ENCODE measurements at places on chromosomes 4 and X. TPM values are rescaled to one million over a fixed set of nuclear protein-coding genes. Genes with fewer than 3 reads are reported as not detected.

DNA sequence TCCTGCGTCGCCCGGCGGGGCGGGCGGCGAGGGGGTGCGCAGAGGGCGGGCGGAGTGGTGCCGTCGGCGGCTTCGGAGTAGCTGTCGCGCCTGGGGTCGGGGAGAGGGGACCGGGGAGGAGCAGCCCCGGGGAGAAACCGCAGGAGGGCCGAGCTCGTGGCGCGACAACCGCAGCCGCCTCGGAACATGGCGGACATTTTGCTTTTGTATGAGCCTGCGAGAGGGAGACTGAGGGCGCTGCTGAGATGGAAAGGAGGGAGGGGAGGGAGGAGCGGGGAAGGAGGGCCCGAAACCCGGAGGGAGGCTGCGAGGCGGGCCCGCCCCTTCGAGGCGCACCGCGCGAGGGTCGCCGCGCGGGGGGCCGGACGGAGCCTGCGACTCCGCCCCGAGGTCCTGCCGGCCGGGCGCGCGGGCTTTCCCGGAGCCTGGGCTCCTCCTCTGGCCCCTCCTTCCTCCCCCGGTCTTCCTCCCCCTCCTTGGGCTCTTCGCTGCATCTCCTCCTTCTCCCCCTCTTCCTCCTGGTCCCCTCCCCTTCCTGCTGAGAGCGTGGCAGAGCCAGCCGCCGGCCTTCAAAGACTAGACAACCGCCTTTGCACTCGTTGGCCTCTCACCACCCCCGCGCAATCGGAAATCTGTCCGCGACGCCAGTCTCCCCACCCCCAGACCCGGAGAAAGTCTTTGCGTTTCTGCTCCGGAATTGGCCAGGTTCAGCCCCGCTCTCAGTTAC lies 1.1 kb downstream of the INTS6L start:
- peak; percentile 62 for DNase-seq
- H3K27ac ChIP-seq, result peak overlapping the region; percentile 63
- no peaks in the 10 kb centered on the region for H3K36me3 ChIP-seq

GRCh38 chrX:68694435-68695205 lies 47.2 kb downstream of the STARD8 start:
- H3K27ac ChIP-seq, result no peak overlapping the region
- H3K4me3 ChIP-seq, result peak overlapping the region; percentile 70
- peaks cover 4% of the 10 kb centered on the region for H3K4me1 ChIP-seq
- H3K36me3 ChIP-seq, result no peaks in the 10 kb centered on the region

DNA sequence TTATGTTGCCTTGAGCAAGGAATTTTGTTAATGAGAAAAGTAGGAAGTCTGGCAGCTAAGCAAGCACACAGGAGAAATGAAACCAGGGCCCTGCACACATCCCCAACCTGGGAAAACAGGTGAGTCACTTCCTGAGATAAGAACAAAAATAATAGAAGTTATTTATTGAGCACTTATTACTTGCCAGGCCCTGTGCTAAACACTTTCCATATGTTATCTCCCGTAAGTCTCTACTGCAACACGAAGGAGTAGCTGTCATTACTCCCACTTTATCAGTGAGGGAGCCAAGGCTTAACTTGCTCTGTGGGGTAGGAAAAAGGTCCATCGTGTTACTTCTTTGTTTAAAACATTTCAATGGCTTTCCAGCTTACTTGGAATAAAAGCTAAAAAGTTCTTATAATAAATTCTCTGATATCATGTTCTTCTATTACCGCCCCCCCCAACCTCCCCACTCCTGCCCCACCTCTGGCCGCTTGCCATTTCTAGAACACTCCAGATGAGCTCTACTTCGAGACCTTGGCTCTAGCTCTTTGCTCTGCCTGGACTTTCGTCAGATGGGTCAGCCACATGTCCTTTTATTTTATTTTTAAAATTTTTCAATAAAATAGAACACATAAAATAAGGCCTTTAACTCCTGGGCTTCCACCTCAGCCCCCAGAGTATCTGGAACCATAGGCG lies 36.3 kb upstream of the PLAC8 start:
- DNase-seq, result no peak
- no peak overlapping the region for H3K4me3 ChIP-seq
- no peak overlapping the region for H3K27ac ChIP-seq
- no peaks in the 10 kb centered on the region for H3K4me1 ChIP-seq
- no peaks in the 10 kb centered on the region for H3K27me3 ChIP-seq

DNA sequence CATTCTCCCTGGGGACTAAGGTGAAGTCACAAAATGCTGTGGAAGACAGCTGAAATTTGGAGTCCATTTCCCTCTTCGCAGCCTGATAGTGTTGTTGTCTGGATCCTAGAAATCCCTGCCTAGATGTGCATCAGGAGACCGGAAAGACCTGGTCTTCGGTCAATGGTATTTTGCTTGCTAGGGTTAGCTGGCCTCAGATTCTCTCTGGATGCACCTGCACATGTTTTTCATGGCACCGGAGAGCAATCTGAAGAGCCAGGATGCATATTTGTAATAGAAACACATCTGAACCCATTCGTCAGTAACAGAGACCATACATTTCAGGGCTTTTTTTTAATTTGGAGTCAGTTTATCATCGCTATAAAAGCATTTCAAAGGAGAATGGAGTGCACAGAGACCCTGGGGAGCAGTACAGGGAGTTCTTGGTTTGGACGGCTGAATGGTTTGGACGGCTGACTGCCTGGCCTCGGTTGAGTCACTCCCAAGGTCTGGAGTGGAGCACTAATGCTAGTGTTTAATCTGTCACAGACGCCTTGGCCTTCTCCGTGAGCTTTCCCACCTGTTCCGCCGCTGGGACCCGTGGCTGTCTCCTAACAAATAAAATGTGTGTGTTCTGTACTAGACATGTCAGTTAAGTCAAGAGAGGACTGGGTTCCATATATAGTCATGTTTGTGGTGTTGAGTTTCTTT lies 7.5 kb upstream of the PDLIM3 start:
- H3K27ac ChIP-seq, result no peak overlapping the region
- no peaks in the 10 kb centered on the region for H3K36me3 ChIP-seq

DNA sequence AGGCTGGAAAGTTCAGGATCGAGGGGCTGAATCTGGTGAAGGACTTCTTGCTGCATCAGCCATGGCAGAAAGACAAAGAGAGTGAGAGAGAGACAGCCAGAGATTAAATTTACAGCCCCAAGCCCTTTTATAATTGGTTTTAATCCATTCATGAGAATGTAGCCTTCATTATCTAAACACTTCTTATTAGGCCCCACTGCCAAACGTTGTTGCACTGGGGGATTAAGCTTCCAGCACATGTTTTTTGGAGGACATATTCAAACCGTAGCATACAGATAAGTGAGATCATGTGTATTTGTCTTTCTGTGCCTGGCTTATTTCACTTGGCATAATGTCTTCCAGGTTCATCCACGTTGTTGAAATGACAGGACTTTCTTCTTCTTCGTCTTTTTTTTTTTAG lies 524.7 kb downstream of the SPRY1 start:
- no peak overlapping the region for H3K27ac ChIP-seq
- H3K4me3 ChIP-seq, result no peak overlapping the region
- H3K4me1 ChIP-seq, result no peaks in the 10 kb centered on the region
- H3K27me3 ChIP-seq, result no peaks in the 10 kb centered on the region
- DNase-seq, result no peak

DNA sequence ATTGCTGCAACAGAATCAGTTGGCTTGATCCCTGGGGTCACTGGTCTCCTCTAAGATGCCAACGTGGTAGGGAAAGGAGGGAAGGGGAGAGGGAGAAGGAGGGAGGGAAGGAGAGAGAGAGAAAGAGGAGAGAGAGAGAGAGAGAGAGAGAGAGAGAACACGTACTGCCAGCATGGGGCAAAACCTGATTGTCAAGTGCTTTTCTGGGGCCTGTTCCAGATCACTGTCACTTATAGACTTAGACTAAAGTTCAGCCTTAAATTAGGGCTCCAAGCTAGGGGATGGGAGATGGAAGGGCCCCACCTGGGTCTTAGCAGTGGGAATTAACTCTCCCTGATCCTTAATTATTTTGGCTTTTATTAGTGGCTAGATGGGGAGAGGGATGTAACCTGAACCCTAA lies 12.9 kb downstream of the SHROOM4 start:
- H3K27ac ChIP-seq, result no peak overlapping the region
- no peak for DNase-seq
- no peak overlapping the region for H3K4me3 ChIP-seq
- peaks cover 2% of the 10 kb centered on the region for H3K4me1 ChIP-seq
- H3K36me3 ChIP-seq, result no peaks in the 10 kb centered on the region
- no peaks in the 10 kb centered on the region for H3K27me3 ChIP-seq

- H3K4me3 ChIP-seq, result no peak overlapping the region
- H3K27me3 ChIP-seq, result no peaks in the 10 kb centered on the region
- DNase-seq, result no peak
- H3K36me3 ChIP-seq, result peaks cover 7% of the 10 kb centered on the region
- no peak overlapping the region for H3K27ac ChIP-seq
- H3K4me1 ChIP-seq, result no peaks in the 10 kb centered on the region
Observed at GRCh38 chr4:16750216-16750615, 148.2 kb downstream of the LDB2 start.

GRCh38 chr4:170248576-170248975 lies 158.8 kb upstream of the AADAT start:
- DNase-seq, result no peak
- H3K27me3 ChIP-seq, result no peaks in the 10 kb centered on the region
- H3K36me3 ChIP-seq, result no peaks in the 10 kb centered on the region

DNA sequence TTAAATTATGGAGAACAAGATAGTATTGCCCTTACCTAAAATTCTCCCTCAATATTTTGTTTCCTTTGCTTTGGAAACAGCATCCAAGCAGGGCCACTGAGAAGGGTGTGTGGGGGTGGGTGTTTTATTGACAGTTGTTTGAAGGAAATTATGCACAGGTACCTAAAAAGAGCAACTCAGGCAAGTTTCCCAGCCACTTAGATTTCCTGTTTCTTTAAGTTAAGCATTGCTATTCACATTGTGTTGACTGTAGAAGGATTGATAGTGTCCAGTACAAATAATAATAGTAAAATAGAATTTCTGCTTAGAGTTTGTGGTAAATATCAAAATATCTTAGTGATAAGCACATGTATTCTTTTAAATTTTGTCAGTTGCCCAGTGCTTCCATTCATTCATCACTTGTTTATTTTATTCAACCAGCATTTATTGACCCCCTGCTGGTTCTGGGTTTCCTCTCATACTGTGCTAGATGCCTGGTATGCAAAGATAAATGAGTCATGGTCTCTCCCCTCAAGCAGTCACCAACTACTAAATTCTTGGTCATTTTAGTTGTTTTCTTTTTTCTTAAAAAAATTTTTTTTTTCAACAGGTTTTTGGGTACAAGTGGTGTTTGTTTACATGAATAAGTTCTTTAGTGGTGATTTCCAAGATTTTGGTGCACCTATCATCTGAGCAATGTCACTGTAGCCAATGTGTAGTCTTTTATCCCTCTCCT lies 50.0 kb downstream of the GALNT7 start:
- no peak overlapping the region for H3K27ac ChIP-seq
- H3K27me3 ChIP-seq, result no peaks in the 10 kb centered on the region

GRCh38 chr4:149549911-149550310 lies 265.7 kb downstream of the IQCM start:
- H3K36me3 ChIP-seq, result no peaks in the 10 kb centered on the region
- no peaks in the 10 kb centered on the region for H3K27me3 ChIP-seq
- peak; percentile 43 for DNase-seq
- no peak overlapping the region for H3K4me3 ChIP-seq
- H3K27ac ChIP-seq, result no peak overlapping the region

DNA sequence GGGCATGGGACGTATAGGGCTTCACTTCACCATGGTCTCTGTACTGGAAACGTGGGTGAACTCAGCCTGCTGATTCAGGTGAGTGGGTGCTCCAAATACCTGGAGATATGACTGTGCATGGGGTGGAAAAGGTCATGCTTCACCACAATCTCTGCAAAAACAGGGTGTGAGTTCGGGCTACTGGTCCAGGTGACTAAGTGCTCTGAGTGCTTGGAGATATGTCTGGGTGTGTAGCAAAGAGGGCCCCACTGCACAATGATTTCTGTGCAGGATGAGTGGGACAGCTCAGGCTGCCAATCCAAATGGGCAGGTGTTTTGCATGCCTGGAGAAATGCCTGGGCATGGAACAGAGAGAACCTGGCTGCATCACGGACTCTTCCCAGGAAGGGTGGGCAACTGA lies 11.2 kb upstream of the CPXCR1 start:
- H3K36me3 ChIP-seq, result no peaks in the 10 kb centered on the region
- H3K4me1 ChIP-seq, result no peaks in the 10 kb centered on the region
- no peak for DNase-seq
- H3K27me3 ChIP-seq, result no peaks in the 10 kb centered on the region
- H3K4me3 ChIP-seq, result no peak overlapping the region

DNA sequence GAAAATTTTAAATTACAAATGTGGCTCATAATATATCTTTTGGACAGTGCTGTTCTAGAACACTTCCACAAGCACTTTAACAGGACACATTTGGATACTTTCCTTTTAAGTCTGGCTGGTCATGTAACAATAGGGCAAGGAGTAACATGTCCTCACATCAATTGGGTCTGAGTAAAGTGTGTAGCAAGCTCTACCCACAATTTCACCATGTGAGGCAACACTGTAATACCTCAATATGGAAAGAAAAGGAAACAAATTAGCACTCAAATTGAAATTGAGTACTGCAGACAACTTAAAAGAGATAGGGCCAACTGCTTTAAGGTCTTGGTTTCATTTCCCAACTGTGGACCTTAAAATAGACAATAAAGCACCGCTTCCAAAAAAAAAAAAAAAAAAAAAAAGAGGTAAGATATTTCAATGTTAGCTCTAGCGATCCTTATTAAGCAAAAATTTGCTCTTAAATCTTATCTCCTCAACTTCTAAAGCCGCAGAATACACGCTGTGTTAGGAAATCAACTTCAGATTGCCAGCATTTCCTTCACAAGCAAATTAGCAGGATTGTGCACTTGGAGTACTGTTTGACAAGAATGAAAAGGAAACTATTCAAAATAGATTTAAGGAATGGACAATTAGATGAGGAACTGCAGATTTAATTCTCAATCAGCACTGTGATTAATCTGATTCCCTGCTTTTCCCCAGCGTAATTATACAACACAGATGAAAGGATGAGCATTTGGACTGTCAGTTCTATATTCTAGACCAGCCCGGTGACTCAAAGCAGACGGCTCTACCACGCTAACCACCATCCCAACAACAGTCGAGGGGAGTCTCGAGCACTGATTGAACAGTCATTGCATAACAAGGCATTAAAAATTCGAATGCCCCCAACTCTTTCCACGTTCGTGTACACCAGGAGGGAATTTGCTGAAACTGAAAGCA lies 1.6 kb downstream of the CASK start:
- no peaks in the 10 kb centered on the region for H3K4me1 ChIP-seq
- DNase-seq, result no peak
- peak overlapping the region; percentile 63 for H3K4me3 ChIP-seq
- H3K27me3 ChIP-seq, result no peaks in the 10 kb centered on the region
- no peak overlapping the region for H3K27ac ChIP-seq
- H3K36me3 ChIP-seq, result no peaks in the 10 kb centered on the region

GRCh38 chrX:6383917-6384316 lies 151.0 kb downstream of the VCX3A start:
- H3K36me3 ChIP-seq, result no peaks in the 10 kb centered on the region
- no peak overlapping the region for H3K27ac ChIP-seq
- peaks cover 9% of the 10 kb centered on the region for H3K4me1 ChIP-seq
- DNase-seq, result no peak
- H3K4me3 ChIP-seq, result no peak overlapping the region

Gene FAM53A
- 2.8 TPM for total RNA-seq

Gene SHROOM4
- 5.9 TPM for total RNA-seq

Gene L1CAM
- 38.7 TPM for total RNA-seq

Gene H2BW2
- not detected for total RNA-seq

Gene MMAA
- 4.9 TPM for total RNA-seq

Gene LRIT3
- 0.21 TPM for total RNA-seq
